ENCODE measurements at places on chromosomes 3 and 15.

DNA sequence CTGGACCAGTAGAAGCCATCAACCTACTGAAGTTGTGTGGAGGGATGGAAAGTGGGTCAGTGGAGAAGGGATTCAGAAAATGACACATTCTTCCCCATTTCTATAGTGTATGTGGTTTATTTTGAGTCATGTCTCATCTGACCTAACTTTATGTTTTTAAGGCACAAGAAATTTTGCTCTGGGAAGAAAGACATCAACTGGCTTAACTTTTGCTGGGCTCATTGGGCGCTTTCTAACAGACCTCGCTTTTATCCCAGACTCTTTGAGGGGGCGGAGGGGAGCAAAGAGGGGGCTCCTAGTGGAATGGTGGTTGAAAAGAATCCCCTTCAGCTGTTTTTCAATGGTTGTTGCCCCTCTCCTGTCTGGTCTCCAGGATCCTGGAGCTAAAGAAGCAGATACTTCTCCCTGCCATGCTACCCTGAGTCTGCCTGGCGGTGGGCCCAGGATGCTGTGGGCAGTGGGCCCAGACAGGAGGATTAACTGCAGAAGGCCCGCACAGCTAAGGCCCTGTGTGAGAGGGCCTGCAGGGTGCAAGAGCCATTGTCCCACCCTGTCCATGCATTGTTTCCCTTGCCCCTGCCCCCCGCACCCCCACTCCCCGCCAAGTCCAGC, 14.5 kb downstream of the CSRNP1 start:
- H3K27ac ChIP-seq: peak overlapping the region; percentile 85
- H3K4me1 ChIP-seq: peaks cover 32% of the 10 kb centered on the region
- peaks cover 2% of the 10 kb centered on the region for H3K36me3 ChIP-seq
- no peaks in the 10 kb centered on the region for H3K27me3 ChIP-seq

GRCh38 chr15:52251144-52251860, 44.3 kb downstream of the MYO5C start:
- no peak for DNase-seq
- H3K4me3 ChIP-seq: no peak overlapping the region
- H3K27me3 ChIP-seq: peaks cover 6% of the 10 kb centered on the region
- peaks cover 3% of the 10 kb centered on the region for H3K36me3 ChIP-seq
- H3K4me1 ChIP-seq: peaks cover 13% of the 10 kb centered on the region
- no peak overlapping the region for H3K27ac ChIP-seq

DNA sequence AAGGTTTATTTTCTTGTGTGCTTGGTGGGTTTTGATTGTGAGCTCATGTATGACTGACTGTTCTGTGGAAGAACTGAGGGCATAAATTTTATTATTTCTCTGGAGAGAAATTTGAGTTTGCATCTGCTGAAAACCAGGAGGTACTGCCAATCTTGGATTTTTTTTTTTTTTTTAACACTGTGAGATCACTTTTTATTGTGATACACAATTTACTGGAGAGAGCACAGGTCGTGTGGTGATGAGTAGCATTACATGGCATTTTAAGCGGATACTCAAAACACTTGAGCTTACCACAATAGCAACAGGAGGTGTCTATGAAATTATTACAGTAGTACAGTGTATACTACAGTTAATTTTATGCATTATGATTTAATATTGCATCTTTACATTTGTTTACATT, 237.4 kb downstream of the MFSD1 start:
- no peak for DNase-seq
- no peaks in the 10 kb centered on the region for H3K36me3 ChIP-seq
- no peaks in the 10 kb centered on the region for H3K4me1 ChIP-seq
- no peak overlapping the region for H3K27ac ChIP-seq
- H3K4me3 ChIP-seq: no peak overlapping the region
- peaks cover 5% of the 10 kb centered on the region for H3K27me3 ChIP-seq

DNA sequence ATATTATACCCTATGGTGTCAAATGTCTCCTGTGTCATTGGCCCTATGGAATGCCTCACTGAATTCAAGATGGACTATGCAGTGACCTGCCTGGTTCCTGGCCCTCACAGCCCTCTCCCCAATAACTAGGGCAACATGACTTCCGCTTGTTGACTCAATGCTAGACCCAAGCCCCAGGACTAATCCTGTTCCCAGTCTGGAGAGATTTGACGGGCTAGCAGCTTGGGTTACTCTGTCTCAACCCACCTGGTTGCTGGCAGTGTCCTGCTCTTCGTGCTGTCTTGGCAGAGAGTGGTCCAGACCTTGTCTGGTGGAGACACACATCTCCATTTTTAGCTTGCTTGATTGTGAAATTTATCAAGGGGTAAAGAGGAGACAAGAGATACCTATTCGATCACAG, 135.8 kb upstream of the HES1 start:
- H3K36me3 ChIP-seq: peaks cover 6% of the 10 kb centered on the region
- peaks cover 9% of the 10 kb centered on the region for H3K4me1 ChIP-seq
- H3K27ac ChIP-seq: no peak overlapping the region
- peaks cover 71% of the 10 kb centered on the region for H3K27me3 ChIP-seq
- DNase-seq: no peak
- H3K4me3 ChIP-seq: no peak overlapping the region

- H3K4me1 ChIP-seq: no peaks in the 10 kb centered on the region
- H3K36me3 ChIP-seq: peaks cover 5% of the 10 kb centered on the region
- H3K27ac ChIP-seq: no peak overlapping the region
- peaks cover 50% of the 10 kb centered on the region for H3K27me3 ChIP-seq
Measured at GRCh38 chr15:73389971-73390544, 21.3 kb upstream of the HCN4 start.

DNA sequence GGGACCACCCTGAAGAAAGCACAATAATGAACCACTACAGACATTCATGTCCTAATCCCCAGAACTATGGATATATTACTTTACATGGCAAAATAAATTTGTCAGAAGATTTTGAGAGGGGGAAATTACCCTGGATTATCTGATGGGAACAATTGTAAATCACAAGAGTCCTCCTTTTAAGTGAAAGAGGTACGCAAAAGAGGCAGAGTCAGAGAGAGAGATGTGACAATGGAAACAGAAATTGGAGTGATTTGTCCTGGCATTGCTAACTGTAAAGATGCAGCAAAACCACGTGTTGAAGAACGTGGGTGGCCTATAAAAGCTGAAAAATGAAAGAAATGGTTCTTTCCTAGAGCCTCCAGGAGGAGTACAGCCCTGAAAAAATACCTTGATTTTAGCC, 1121.4 kb upstream of the ALCAM start:
- peaks cover 5% of the 10 kb centered on the region for H3K27me3 ChIP-seq
- no peaks in the 10 kb centered on the region for H3K4me1 ChIP-seq
- H3K36me3 ChIP-seq: no peaks in the 10 kb centered on the region
- H3K4me3 ChIP-seq: no peak overlapping the region
- H3K27ac ChIP-seq: no peak overlapping the region

DNA sequence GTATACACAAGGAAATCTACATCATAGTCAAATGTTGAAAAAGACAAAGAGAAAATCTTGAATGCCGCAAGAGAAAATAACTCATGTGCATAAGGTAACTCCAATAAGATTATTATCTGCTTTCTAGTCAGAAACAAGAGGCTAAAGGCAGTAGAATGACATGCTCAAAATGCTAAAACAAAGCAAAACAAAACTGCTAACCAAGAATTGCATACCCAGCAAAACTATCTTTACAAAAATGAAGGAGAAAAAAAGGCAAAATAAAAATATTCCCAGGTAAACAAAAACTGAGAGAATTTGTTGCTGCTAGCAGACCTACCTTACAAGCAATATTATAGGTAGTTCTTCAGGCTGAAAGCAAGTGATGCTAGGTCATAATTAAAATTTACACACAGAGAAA, 76.4 kb upstream of the TMEM158 start:
- H3K27me3 ChIP-seq: peaks cover 15% of the 10 kb centered on the region
- no peak overlapping the region for H3K27ac ChIP-seq
- H3K4me3 ChIP-seq: no peak overlapping the region
- H3K4me1 ChIP-seq: no peaks in the 10 kb centered on the region
- no peak for DNase-seq

Data from T-helper 17 cell (primary cell).